ENCODE measurements at places on chromosomes 12 and 14.
A peak's percentile ranks its signal among the peaks of the same experiment; 100 is the strongest.

DNA sequence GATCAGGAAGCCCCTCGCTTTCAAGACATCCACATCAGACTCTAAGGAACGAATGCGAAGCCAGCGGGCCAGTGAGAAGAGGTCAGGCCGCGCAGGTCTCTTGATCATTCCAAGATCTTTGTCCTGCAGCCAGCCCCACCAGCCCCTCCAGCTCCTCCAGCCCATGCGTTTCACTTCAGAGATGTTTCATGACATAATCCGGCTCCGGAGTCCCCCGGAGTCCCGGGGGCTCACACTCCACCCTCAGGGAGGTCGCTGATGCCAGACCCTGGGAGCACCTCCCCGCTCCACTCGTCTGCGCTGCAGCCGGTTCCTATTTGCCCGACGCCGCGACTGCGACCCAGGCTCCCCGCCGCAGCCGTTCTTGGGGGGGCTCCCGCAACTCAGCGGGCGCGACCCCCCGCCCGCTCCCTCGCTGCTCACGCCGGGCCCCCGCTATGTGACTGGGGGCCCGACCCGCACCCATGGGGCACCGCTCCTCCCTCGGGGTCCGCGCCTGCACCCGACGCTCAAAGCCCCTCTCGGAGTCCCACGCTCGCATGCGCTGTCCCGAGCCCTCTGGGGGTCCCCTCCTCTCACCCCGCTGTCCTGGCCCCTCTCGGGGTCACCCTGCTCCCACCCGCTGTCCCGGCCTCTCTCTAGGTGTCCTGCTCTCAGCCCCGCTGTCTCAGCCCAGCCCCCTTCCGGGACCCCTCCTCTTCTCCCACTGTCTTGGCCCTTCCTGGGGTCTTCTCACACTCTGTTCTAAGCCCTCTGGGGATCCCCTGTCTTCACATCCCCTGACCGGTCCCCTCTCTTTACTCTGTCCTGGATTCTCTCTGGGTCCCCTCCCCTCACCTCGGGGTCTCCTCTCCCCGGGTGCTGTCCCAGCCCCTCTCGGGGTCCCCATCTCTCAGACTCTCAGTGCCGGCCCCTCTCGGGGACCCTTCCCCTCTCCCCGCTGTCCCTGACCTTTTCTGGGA lies 1.1 kb downstream of the TAOK3 start:
- DNase-seq: no peak

GRCh38 chr12:49733219-49734017 lies 7.9 kb upstream of the TMBIM6 start:
- no peak for DNase-seq

GRCh38 chr14:32312010-32312331 lies 17.1 kb upstream of the AKAP6 start:
- DNase-seq: no peak

DNA sequence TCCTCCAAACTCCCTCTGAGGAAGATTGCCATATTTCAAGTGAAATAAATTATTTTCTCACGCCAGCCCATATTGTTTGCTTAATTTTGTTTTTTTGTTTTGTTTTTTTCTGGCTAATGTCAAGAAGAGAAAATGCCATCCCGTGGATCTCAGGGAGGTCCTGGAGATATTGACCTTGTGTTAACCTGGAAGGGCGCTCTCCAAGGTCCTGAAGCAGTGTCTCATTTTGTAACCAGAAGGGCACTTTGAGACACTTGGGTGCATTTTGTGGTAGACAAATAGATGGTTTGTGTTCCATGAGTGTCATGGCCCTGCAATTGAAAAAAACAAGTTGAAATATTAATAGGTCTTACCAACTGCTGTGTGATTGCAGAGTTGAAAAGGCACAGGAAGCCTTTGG lies 268.9 kb downstream of the SUDS3 start:
- no peak for DNase-seq

DNA sequence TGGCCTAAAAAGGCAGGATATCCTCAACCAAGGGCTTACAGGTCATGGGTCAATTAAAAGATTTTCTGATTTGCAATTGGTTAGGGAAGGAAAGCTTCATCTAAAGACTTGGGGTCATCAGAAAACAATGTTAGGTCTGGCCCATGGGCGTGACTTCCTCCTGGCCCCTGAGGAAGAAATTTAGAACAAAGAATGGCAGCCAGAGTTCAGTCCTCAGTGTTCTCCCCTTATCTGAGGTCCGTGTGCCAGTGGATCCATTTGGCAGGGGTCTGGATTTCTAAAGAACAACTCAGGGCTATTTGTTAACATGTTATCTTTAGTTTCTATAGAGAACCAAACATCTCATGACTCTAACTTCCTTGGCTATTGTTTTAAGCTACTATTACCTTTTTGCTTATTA lies 27.8 kb upstream of the NFYB start:
- no peak for DNase-seq

DNA sequence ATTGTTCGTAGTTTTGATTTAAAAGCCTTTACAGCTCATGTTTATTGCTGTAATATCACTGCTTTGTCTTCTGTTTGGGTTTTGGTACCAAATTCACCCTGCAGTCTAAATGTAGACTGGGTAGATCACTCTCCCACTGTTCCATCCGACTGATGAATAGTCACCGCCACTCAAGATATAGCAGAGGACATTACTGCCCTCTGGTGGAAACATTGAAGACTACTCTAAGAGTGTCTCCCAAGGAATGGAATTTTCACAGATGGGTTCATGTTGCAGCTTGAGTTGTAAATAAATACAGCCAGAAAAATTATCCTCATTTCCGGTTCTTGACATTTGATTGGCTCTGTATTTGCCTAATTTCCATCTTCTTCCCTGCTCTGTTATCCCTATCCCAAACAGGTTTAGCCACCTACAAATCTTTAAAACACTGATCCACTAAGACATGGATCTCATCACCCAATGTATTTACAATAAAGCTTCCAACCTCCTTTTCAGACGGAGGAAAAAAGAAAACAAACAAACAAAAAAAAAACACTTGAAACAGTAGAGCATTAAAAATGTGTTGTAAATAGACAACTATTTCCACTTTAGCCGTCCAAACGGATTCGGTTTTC lies 198.3 kb upstream of the CPNE8 start:
- DNase-seq: peak; percentile 30

Measured in CD4-positive, alpha-beta T cell treated with Interleukin-6 at 100 ng/mL for 8 hours (primary cell).